RPMI7951 (cell line): ENCODE measurements at places on chromosomes 7 and 10. TPM values are rescaled to one million over a fixed set of nuclear protein-coding genes. Genes with fewer than 3 reads are reported as not detected.

The C7orf33 gene
- not detected in 2 replicates for total RNA-seq

GRCh38 chr10:98301664-98302319, 33.8 kb upstream of the LOXL4 start:
- DNase-seq, result no peak

- DNase-seq, result no peak
Measured at GRCh38 chr7:116219288-116219687, 8.9 kb downstream of the TES start.

GRCh38 chr7:2082139-2082998, 150.4 kb downstream of the MAD1L1 start:
- no peak for DNase-seq

DNA sequence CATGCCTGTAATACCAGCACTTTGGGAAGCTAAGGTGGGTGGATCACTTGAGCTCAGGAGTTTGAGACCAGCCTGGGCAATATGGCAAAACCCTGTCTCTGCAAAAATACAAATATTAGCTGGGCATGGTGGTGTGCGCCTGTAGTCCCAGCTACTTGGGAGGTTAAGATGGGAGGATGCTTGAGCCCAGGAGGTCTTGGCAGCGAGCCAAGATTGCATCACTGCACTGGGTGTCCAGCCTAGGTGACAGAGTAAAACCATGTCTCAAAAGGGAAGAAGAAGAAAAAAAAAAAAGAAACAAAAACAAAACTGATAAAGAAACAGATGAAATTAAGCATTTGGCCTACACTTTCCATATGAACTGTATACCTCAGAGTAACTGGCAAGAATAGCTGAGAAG, 319.2 kb downstream of the PARD3 start:
- peak; percentile 9 for DNase-seq

The CCDC3 gene
- 0.29 TPM in 1 of 2 replicates, not detected in the other for total RNA-seq

The CFAP58 gene
- total RNA-seq, result 0.48 and 0.49 TPM in 2 replicates

DNA sequence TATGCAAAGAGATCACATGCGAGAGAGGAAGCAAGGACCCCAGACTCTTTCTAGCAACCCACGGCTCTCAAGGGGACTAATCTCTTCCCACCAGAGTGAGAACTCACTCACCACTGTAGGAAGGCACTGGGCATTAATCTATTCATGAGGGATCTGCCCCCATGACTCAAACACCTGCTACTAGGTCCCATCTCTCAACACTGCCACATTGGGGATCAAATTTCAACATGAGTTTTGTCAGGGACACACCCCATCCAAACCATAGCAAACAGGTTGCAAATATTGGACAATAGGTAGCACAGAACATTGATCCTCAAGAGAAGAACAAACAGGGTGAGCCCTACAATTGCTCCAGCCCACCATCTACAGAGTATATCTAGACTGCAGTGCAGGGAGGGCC, 740.6 kb downstream of the LRMDA start:
- no peak for DNase-seq

GRCh38 chr10:127047878-127048238, 142.6 kb downstream of the DOCK1 start:
- no peak for DNase-seq

DNA sequence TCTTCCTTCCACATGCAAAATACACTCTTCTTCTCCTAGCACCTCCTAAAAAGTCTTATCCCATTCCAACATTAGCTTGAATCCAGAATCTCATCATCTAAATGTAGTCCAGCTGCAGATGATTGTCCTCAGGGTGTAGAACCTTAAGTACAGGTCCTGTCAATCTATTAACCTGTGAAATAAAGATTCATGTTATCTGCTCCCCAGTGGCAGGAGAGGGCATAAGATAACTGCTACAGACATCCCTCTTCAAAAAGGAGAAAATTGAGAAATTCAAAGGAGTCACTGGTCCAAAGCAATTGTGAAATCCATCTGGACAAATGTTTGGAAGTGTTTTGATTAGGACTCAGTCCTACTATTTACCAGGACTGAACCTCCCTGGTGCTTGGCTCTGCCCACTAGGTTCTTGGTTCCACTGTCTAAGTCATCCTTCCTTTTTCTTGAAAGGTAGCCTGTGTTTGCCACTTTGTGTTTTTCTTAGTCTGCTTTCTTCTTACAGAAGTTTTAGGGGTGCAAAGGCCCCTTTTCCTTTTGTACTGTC, 96.2 kb downstream of the ADD3 start:
- DNase-seq, result no peak

DNA sequence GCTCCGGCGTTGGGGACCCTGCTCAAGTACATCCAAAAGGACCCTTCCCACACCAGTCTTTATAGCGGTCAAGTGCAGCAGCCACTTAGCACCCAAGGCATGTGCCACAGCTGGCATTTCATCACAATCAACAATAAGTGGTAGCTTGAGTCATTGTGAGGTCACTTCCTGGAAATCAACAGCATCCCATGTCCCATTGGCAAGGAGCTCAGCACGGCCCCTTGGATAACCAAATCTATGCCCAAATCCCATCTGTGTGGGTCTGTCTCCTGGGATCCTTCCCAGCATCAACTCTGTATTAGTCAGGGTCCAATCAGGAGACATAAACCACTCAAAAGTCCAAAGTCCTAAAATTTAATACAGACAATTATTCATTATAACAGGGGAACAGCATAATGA, 27.1 kb downstream of the MDH2 start:
- peak; percentile 50 for DNase-seq

- peak; percentile 14 for DNase-seq
Measured at GRCh38 chr7:112160130-112160770, 45.9 kb downstream of the DOCK4 start.

GRCh38 chr10:109991266-109991855, 16.4 kb upstream of the ADD3 start:
- DNase-seq, result no peak

DNA sequence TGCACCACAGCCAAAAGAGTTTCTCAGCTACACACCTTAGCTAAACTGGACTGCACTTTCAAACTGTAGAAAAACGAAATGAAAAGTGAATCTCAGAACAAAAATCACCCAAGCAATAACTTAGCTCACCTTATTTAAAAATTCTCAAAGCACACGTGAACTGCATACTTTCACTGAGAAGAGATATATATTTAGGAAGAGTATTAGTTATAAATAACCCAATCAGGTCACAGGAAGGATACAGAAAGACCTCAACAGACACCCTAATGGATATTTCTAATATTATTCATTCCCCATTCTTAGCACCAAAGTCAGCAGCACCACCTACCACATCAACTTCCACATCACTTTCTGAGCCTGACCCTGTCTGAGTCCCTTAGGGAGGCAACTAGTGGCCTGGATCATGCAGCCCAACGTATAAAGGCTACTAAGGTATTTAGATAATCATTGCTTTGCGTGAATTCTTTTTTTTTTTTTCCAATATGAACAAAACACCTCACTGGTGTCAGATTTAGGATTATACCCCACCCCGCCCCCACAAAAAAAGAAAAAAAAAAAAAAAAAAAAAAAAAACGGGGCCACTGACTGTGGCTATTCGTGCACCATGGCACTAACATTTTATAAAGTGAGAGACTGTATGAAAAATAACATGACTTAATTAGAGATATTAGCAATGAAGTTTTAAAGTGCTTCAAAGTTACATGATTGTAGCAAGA, 2.6 kb downstream of the ABI1 start:
- no peak for DNase-seq

DNA sequence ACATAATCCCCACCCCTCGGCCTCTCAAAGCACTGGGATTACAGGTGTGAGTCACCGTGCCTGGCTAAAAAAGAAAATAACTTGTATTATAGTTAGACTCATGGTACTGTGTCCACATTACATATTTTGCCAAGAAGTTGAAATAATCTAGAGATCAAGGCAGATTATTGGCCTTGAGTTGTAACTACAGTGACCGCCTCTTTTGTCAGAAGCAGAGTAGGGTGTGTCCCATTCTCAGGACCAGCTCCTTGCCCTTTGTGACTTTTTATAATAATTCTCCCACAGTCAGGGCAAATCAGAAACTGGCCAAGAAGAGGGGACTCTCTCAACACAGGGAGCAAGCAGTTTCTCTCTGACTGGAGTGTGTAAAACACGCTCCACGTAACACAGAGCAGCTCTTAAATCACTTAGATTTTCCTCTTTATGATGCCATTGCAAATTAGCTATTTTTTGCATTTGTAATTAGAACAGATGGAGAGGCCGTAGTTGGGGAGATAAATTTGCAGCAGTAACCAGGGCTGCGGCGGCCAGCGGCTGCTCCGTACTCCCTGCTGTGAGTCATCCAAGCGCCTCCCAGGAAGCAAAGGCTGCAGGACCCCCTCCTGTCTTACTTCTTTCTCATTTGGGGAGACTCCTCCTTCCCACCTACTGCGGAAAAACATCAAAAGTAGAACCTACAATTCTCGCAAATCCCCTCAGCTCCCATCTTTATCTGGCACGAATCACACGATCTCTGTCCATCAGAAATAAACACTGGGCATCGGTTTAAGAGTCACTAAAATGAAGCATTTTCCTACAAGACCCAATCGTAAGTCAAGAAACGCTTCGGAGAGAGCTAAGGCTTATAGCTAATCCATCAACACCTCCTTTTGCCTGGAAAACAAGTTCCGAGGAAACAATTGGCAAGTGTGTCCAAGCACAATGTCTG, 32.1 kb upstream of the MSRB2 start:
- DNase-seq, result no peak

The PLPP4 gene
- 15.4 and 16.4 TPM in 2 replicates for total RNA-seq

The GIMAP2 gene
- total RNA-seq, result 9.1 and 11.5 TPM in 2 replicates

DNA sequence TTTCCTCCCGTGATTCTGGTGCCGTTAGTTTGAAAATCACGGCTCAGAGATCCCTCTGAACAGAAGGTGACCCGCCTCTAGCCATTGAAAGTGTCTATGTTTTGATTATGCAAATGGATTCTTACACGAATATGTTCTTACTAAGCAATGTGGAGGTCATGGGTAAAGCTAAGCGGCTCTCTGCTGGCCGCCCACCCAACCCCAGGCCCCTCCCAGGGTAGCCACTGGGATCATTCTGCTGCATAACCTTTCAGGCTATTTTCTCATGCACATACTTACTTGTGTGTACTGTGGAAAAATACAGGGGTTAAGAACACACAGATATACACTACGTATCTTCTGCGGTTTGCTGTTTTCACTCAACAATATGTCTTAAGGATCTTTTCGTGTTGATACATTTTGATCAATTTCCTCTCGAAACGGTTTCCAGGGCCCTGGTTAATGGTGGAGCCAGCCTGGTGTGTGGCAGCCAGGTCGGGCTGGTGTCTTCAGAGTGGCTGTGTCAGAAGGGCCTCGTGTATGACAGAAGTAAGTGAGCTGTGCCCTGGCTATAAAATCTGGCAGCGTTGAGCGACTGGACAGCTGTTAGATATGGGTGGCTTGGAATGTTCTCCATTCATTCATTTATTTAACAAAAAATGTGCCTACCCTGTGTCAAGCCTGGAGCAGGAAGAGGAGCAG, 29.9 kb downstream of the ZNF783 start:
- DNase-seq, result no peak

DNA sequence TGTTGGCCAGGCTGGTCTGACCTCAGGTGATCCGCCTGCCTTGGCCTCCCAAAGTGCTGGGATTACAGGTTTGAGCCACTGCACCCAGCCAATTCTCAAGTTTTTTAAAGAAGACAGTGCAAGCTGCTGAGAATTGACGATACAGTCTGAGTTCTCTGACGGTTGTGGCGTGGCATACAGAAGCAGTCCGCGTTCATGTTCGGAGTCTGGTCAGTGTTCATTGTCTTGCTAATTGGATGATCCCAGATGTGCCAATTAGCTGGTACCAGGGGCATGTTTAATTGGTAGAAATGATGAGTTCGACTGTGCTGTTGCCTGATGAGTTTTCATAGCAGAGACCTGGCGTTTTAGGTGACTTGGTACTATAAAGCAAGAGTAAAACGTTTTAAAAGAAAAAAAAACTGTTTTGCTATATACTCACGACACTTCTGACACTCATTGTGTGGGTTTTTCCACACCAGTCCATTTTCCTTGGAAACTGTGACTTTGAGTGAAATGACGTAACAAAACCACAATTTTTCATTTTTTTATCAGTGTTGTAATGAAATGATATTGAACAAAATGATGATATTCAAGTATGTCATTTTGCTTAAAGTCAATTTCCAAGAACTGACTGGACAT, 32.3 kb downstream of the CAMK1D start:
- DNase-seq, result no peak

GRCh38 chr7:47885309-47885986, 62.8 kb downstream of the PKD1L1 start:
- DNase-seq, result no peak

GRCh38 chr10:62760401-62760800, 44.1 kb upstream of the ADO start:
- no peak for DNase-seq

- no peak for DNase-seq
Measured at GRCh38 chr7:68256295-68256694, 1259.7 kb downstream of the TYW1 start.

GRCh38 chr7:78149787-78150186, 351.2 kb downstream of the PHTF2 start:
- peak; percentile 72 for DNase-seq

The GSDME gene
- 20.2 and 24.9 TPM in 2 replicates for total RNA-seq

DNA sequence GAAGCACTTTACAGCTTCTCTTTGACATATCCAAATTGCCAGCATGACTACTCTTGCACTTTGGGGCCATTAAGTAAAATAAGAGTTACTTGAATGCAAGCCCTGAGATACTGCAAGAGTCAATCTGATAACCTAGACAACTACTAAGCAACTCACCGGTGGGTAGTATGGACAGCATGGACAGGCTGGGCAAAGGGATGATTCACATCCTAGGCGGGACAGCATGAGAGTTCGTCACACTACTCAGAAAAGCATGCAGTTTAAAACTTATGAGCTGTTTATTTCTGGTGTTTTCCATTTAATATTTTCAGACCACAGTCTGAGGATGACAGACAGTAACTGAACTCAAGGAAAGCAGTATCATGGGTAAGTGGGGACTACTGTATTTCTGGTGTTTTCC, 84.0 kb downstream of the ORC5 start:
- DNase-seq, result no peak

- no peak for DNase-seq
Measured at GRCh38 chr10:101812606-101813005, 5.6 kb downstream of the OGA start.

DNA sequence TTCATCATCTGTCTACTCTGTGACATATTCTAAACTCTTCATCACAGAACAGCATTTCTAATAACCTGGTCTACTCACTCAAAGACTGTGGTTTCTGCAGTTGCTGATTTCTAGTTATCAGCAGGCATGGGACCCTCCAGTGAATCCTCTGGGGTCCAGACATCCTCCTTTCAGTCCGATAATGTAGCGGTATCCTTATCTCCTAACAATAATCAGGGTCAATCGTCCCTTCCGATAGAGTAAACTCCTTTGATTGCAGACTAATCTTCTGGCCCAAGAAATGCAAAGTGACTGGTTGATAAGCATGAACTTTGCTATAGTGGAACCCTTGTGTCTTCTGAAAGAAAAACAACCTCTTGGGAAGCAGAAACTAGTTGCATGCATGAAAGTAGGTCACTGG, 1209.8 kb upstream of the CELF2 start:
- DNase-seq, result no peak

GRCh38 chr10:6020826-6021225, 41.3 kb downstream of the IL2RA start:
- no peak for DNase-seq

DNA sequence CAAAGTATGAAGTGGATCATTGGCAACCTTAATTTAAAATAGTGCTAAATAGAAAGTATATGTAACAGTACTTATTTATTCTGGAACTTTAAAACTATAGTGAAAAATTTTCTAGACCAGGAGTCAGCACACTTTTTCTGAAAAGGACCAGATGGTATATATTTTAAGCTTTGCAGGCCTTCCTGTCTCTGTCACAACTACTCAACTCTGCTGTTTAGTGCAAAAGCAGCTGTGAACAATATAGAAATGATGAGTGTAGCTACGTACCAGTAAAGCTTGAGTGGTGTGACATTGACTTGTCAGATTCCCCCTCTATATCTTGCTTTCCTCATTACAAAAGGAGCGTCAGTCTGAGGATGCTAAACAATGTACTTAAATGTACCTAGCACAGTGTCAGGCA, 88.1 kb upstream of the IGFBP3 start:
- DNase-seq, result no peak
